ENCODE measurements at places on chromosomes 2 and 18.

GRCh38 chr18:12361770-12362378 is 15.2 kb downstream of the AFG3L2 start:
- no peak overlapping the region for H3K27ac ChIP-seq
- no peaks in the 10 kb centered on the region for H3K4me1 ChIP-seq
- no peak for DNase-seq
- H3K27me3 ChIP-seq = no peaks in the 10 kb centered on the region

- H3K27ac ChIP-seq = no peak overlapping the region
- H3K36me3 ChIP-seq = no peaks in the 10 kb centered on the region
- H3K4me3 ChIP-seq = no peak overlapping the region
- H3K27me3 ChIP-seq = no peaks in the 10 kb centered on the region
- no peak for DNase-seq
Observed at GRCh38 chr2:134900151-134900550, 18.5 kb upstream of the CCNT2 start.

- H3K27ac ChIP-seq = no peak overlapping the region
- no peaks in the 10 kb centered on the region for H3K36me3 ChIP-seq
- no peak for DNase-seq
Observed at GRCh38 chr2:147420947-147421675, 423.7 kb upstream of the ACVR2A start.

DNA sequence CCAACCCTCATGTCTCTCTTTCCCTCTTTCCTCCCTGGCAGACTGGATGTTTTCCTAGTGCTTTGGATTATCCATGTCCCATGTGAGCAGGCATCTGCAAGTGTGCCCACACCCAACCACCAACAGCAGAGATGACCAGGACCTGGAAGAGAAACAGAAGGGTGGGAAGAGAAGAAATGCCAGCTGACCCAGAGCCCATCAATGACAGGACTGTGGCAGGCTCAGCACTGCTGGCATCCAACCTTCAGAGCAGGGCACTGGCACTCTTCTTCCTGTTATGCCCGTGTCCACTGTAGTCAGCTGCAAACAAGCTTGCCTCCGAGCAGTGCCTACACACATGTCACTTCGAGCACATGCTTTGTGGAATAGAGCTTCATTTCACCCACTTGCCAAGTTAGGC is 121.1 kb downstream of the TANC1 start:
- H3K4me3 ChIP-seq = no peak overlapping the region
- no peaks in the 10 kb centered on the region for H3K36me3 ChIP-seq
- H3K4me1 ChIP-seq = peaks cover 70% of the 10 kb centered on the region
- no peaks in the 10 kb centered on the region for H3K27me3 ChIP-seq

GRCh38 chr2:158603205-158603604 is 146.5 kb downstream of the PKP4 start:
- peaks cover 4% of the 10 kb centered on the region for H3K36me3 ChIP-seq
- no peak for DNase-seq
- H3K27ac ChIP-seq = no peak overlapping the region
- no peak overlapping the region for H3K4me3 ChIP-seq
- peaks cover 29% of the 10 kb centered on the region for H3K4me1 ChIP-seq
